ENCODE measurements at places on chromosomes 6 and 20.

- no peak for DNase-seq
Observed at GRCh38 chr20:31837896-31838397, 7.5 kb downstream of the FOXS1 start.

- no peak for DNase-seq
Observed at GRCh38 chr6:47509937-47510336, 32.3 kb downstream of the CD2AP start.

DNA sequence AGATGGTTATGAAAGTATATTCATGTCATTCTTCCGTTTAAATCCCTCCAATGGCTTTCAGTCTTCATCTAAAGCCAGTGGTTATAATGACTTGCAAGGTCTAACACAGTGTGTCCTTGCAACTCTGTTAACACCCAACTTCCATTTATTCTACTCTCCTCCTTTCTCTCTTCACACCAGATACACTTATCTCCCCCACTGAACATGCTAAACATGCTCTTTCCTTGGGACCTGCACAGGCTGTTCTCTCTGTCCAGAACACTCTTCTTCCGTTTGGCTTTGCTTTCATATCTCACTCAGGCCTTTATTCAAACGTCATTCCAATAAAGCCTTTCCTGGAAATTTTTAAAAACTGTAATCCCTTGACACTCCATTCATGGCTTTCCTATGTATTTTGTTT lies 91.5 kb downstream of the EPHA7 start:
- no peak for DNase-seq

DNA sequence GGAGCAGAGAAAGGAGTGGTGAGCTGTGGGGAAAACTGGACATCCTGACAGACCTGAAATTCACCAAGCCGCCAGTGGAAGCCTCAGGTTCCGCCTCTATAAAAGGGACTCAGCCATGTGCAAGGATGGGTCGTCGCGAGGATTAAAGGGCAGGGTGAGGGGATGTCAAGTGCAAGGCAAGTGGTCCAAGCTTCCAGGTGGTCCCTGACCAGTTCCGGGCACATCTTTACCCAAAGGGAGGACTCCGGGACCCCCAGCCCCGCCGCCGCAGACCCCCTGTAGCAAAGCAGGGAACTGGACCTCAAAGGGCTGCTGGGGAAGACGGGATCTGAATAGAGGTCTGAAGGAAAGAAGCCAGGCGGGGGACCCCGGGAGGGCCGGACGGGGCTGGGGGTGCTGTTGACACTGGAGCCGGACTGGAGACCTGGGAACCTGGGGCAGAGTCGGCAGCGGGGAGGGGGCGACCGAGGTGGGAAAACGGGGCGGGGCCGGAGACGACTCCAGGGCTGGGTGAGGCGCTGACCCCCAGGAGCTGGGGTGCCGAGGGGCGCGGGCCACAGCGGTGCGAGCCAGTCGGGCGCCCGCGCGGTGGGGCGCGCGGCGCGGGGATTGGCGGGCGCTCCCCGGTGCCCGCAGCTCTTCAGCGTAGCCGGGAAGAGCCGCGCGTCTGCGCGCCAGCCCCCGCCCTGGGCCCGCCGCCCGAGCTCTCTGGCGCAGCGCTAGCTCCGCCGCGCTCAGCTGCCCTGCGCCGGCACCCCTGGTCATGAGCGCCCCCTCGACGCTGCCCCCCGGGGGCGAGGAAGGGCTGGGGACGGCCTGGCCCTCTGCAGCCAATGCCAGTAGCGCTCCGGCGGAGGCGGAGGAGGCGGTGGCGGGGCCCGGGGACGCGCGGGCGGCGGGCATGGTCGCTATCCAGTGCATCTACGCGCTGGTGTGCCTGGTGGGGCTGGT lies at the start of gene SSTR4:
TSS of gene SSTR4 (plus strand) at position 592 of the 951 bp plus-strand sequence. CDS start at position 764, 172 bp downstream.
- no peak for DNase-seq

DNA sequence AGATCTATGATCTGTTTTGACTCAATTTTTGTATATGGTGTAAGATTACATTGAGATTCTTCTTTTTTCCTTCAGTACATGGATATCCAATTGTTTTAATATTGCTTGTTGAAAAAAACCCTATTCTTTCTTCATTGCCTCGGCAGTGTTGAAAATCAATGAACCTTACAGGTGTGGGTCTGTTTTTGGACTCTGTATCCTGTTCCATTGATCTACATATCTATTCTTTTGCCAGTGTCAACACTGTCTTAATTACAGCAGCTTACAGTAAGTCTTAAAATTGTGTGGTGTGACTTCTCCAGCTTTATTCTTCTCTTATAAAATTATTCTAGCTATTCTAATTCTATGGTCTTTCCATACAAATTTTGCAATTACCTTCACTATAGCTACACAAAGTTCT lies 81.8 kb upstream of the KCNK16 start:
- no peak for DNase-seq

Data from esophagus squamous epithelium (tissue), 5 donors.